ENCODE measurements at places on chromosomes 13 and 19.

DNA sequence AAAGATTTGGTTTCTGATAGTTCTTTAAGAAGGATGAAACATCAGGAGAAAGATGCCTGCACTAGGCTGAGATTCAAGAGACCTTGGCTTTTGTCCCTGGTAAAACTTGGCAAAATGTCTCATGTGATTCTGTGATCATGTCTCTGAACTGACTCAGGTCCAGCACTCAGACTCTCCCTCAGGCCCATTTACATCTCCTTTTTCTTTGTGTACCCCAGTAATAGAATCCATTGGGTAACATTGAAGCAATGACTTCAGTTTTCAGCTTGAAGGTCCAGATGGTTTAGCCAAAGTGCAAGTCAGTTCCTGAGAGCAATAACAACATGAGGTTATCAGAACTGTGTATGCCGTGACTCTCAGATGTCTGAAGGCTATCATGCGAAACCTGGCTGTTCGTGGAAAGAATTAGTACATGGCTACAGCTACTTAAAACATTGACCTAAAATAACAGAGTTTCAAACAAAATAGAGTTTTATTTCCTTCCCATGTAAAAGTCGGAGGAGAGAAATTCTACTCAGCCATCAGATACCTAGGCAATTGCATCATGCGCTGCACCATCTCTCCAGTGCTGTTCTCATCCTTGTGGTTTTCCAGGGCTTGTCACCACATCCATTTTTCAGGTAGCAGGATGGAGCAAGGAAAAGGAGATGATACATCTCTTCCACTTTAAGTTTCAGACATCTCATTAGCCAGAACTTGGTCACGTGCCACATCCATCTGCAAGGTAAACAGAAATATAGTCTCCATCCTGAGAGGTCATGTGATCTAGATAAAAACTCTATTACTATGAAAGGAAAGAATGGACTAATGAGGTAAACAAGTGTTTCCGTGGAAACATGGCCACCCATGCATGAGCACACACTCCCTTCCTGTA, 117.3 kb downstream of the POSTN start:
- DNase-seq, result peak; percentile 91

- no peak for DNase-seq
Observed at GRCh38 chr13:21813844-21814243, 143.0 kb downstream of the FGF9 start.

- no peak for DNase-seq
Observed at GRCh38 chr13:49756263-49756662, 36.2 kb downstream of the KPNA3 start.

DNA sequence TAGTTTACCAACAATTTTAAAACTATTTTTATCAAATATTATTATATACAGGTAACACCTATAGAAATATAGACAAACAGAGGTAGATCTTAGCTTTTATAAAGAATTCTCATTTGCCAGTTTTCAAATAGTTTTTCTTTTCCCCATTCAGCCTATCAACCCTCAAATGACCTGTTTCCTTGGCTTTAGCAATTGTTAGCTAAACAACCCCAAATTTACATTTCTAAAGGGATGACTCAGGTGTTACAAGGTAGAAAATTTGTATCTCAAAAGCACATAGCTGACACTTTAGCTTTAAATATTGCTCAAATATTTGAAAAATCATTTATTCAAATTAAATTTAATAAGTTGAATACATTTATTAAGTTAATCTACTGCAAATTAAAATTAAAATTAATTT, 1207.2 kb downstream of the SLITRK1 start:
- DNase-seq, result no peak

DNA sequence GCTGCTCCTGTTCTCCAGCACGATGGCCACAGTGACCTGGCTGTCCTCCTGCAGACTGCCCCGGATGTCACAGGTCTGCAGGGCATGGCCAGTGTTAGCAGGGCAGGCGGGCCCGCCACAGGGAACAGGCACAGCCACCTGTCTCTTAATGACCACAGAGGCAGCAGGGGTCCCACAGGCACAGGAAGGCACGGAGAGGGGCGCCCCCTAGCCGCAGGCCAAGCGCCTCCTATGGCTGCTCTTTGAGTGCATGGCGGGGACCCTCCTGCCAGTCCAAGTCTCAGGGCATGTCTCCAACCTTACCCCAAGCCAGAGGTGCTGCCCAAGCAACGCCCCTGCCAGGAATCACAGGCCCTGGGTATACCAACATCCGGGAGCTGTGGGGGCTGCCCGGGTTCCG, 14.1 kb downstream of the IZUMO4 start:
- DNase-seq, result no peak

DNA sequence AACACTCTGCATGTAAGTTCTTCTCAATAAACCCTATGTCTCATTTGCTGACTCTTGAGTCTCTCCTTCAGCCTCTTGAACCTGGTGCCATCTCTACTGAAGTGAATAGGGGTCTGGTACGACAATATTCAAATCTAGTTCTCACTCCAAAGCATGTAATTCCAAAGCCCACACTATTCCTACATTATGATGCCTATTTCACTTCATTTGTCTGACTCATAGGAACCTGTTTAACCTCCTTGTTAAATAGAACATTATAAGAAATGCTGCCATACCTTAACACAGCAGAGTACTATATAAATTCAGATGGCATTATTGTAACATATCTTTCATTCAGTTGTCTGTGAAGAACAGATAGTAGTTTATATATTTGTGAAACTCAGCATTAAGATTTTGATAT, 67.1 kb downstream of the STARD13 start:
- no peak for DNase-seq

DNA sequence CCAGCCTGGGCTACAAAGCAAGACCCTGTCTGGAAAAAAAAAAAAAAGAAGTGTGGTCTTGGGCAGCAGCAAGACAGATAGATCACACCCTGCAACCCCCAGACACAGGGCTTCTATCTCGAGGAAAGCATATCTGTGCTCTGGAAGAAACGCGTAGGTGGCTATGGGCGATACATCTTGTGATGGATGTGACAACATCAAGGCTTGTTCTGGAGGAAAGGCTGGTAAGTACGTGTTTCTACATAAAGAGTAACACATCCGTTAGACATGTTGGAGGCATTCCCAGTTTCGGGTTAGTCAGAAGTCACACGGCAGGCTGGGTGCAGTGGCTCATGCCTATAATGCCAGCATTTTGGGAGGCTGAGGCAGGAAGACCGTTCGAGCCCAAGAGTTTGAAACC, 6.6 kb upstream of the DHDH start:
- DNase-seq, result peak; percentile 89

- peak; percentile 60 for DNase-seq
Observed at GRCh38 chr13:67538906-67539305, 308.8 kb upstream of the PCDH9 start.
